Peyer's patch (tissue), 4 donors: ENCODE measurements at places on chromosomes 1 and 21.

- DNase-seq = no peak
Measured at GRCh38 chr1:8632102-8632501, 185.3 kb downstream of the RERE start.

DNA sequence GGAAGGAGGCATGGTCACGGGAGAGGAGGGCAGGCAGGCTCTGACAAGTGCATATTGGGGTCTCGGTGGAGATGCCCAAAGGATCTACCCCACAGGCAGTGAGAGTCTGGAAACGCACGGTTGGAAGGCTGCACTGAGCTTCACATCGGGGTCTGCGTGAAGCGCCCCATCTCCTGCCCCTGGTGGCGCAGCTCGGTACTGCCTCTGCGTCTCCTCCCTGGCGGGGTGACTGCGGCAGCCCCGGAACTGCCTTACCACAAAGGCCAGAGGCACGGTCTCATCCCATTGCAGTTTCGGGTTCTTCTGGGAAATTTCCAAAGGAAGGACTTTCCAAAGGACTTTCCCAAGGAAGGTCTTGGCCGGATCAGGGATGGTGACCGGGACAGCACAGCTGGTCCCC lies 69.2 kb upstream of the AJAP1 start:
- no peak for DNase-seq

GRCh38 chr1:8002329-8002910 lies 23.7 kb downstream of the ERRFI1 start:
- no peak for DNase-seq

GRCh38 chr1:54845772-54846171 lies 41.2 kb downstream of the DHCR24 start:
- no peak for DNase-seq

GRCh38 chr1:205669341-205670149 lies 10.8 kb downstream of the SLC45A3 start:
- DNase-seq = peak; percentile 59

GRCh38 chr1:8794605-8795004 lies 22.8 kb downstream of the RERE start:
- no peak for DNase-seq

- no peak for DNase-seq
Measured at GRCh38 chr1:111737216-111738132, 1.7 kb downstream of the INKA2 start.

DNA sequence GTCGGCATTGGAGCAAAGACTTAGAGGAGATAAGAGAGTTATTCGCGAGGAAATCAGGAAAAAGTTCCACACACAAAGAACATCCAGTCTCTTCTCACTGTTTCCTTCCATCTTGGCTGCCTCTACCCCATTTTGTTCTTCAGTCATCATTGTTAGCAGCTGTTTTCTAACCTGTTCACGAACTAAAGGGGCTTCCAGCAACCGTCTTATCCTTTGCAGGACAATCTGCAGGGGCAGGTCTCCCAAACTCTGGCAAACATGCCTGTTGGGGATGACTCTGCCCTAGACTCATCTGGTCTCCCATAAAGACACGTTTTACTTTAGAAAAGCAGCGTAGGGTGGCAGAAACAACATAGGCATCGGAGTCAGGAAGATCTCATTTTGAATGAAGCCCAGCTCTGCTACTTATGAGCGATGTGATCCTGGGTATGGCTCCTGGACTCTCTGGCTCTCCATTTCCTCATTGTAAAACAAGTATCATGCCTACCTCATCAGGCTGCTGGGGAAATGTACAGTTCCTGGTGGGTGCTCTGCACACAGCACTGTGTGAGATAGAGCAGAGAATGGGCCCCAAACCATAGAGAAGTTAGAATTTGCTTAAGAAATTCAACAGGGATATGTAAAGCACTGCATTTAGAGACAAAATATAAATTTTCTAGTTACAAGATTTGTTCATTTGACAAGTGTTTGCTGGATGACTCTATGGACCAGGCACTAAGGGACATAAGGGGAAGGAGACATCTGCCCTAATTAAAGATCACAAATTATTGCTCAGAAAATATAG lies 59.7 kb downstream of the MEF2D start:
- DNase-seq = no peak

DNA sequence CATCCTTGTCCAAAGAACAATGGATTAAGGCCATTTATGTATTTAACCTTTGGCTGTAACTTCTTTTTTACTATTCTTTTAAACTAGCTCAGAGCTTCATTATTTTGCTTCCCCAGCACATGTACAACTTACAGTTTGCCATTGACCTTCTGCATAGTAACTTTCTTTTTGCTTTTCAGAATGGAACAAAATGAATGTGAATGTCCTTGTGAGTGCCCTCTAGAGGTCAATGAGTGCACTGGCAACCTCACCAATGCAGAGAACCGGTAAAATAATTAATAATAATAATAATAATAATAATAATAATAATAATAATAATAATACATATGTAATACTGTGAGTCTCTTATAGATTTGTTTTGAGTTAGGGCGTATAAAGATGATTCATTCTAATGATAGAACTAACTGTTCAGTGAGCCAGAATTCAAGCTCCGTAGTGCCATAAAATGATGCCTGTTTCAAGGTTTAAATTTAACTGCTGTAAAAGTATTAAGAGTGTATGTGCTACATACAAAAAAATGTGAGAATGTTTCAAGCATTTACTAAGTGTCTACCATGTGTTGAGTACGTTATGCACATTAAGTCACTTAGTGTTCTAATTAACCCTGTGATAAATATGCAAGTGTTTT lies 69.0 kb upstream of the RAVER2 start:
- DNase-seq = no peak

DNA sequence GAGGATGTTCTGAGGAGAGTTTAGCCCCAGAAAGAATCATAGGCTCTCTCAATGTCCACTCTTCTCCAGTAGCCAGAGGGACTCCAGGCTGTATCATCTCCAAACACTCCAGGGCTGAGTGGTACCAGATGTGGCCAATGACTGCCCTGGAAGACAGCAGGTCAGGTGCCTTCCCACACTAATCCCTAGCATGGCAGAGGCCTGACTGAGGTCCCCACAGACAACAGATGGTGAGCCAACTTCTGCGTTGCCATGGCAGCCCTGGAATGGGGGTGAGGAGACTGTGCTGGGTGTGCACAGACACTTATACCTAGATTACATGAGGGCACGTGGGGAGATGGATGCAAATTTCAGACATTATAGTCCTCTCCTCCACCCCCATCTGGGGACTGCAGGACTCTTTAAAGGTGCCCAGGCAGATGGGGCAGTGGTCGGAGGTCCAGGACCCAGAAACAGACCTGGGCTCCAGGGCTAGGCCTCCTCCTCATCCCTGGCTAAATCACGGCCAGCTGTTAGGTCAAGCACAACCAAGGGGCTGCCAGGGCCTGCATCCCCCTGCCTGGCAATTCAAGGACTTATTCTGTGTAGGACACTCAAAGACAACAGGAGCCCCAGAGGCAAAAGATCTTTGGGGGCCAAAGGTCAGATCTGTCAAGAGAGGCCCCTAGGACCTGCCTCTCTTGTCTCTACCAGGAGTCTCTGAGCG lies 42.9 kb downstream of the CAMK2N1 start:
- DNase-seq = no peak

GRCh38 chr1:154418062-154418921 lies 13.1 kb downstream of the IL6R start:
- peak; percentile 87 for DNase-seq
